Activated CD8-positive, alpha-beta memory T cell treated with anti-CD3 and anti-CD28 coated beads for 1 hour (primary cell): ENCODE measurements at places on chromosomes 1 and 21.
A peak's percentile ranks its signal among the peaks of the same experiment; 100 is the strongest.

GRCh38 chr1:76793594-76793993, 73.7 kb upstream of the ST6GALNAC5 start:
- no peak for DNase-seq

DNA sequence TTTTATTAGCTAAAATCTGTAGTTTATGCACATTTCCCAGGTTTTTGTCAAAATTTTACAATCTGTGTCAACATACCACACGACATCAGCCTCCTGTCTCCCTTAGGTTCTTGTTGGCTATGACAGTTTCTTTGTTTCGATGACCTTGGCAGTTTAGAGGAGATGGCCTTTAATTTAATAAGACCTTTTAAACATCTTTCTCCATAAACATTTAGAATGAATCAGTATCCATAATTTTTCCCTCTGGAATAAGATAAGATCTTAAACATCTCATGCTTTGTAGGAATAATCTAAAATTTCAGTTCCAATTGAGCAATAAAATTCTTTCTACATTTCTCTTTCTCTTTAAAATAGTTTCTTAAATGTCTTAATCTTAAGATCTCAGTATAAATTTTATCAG, 28.7 kb upstream of the DYRK1A start:
- DNase-seq, result no peak

DNA sequence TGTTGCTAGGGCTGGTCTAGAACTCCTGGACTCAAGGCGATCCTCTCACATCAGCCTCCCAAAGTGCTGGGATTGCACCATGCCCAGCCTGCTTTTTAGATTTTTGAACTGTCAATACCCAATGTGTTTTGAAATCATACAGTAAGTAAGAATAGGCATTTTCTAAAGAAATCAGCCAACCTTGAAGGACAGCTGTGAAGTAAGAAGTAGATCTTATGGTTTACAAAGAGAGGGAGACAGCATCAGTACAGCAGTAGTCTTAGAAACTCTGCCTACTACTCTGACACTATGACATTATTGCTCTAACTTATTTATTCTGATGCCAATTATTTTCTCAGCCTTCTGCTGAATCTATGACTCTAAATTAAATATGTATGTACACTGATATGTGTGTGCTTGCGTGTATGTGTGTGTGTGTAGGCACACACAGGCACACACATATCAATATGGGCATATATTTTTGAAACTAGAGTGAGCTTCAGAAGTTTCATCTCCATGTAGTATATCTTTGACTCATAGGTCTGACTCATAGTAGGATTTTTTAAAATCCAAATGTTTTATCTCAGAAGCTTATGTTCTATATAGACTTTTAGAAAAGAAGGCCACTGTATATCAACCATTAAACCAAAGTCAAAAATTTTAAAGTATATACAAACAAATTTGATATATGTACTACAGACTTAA, 140.4 kb downstream of the COL24A1 start:
- no peak for DNase-seq

GRCh38 chr1:15322648-15323350, 75.8 kb downstream of the FHAD1 start:
- no peak for DNase-seq

- DNase-seq, result peak; percentile 74
Measured at GRCh38 chr1:26833432-26834405, 7.2 kb downstream of the ZDHHC18 start.

- no peak for DNase-seq
Measured at GRCh38 chr21:45853703-45854342, 127.7 kb upstream of the COL6A1 start.

DNA sequence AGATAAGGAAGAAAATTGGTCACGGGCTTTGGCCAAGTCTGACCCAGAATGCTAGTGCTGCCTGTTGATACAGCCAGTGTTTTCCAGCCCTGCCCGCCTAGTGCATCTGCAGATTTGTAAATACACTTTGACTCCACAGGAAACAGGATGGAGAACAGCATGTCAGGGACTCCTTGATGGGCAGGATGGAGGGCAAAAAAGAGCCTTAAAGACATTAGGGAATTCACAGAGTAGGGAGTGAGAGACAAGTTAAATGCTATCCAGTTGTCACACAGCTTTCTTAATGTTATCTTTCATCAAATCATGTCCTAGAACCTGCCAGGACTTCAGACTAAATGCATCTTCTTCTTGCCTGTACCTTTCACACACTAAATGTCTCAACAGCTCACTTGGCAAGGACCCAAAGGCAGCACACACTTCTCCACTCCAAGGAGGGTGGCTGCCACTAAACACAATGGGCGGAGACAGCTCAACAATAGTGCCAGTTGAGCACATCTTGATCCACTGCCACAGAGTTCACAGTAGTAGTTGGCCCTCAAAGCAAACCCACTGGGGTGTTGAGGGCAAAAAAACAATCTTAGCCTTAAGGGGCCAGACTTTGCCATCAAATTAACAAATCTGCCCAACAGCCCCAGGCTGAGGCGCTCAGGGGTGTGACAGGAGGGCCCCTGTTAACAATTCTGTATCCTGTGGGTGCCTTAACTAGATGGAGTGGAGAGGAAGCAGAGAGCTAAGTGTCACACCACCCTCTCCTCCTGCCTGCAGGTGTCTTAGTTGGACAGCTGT, 2.7 kb downstream of the HIVEP3 start:
- no peak for DNase-seq

DNA sequence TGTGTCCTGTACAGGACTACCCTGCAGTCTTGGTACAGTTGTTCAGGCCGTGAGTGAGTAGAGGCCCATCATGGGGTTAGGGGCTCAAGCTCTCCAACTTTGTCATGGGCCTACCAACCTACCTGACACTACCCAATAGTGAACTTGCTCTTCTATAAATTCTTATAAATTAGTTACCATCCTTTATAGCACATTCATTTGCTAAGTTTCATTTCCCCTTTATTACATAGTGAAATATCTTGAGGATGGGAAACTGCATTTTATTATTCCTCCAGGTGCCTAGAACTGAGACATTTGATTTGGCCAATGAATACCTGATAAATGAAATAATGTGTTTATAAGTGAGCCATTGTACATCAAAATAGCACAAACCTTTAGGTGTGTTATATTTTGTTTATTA, 9.1 kb upstream of the CTH start:
- no peak for DNase-seq

DNA sequence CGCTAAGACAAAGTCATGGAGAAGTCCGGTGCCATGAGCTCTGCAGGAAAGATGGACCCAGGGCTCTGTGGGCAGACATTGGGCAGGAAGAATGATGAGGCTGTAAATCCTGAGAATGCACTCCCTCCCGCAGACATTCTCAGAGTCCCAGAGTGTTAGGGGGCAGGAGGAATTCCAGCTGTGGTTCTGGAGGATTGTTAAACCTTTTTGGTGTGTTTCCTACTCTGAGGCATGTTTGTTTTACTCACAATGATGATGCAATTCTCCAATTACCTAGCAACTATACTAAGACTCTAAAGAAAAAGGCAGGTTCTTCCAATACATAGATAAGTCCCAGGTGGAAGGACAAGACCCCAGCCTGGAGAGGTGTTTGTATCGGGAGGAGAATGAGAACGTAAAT, 2.8 kb upstream of the CAPN9 start:
- no peak for DNase-seq

DNA sequence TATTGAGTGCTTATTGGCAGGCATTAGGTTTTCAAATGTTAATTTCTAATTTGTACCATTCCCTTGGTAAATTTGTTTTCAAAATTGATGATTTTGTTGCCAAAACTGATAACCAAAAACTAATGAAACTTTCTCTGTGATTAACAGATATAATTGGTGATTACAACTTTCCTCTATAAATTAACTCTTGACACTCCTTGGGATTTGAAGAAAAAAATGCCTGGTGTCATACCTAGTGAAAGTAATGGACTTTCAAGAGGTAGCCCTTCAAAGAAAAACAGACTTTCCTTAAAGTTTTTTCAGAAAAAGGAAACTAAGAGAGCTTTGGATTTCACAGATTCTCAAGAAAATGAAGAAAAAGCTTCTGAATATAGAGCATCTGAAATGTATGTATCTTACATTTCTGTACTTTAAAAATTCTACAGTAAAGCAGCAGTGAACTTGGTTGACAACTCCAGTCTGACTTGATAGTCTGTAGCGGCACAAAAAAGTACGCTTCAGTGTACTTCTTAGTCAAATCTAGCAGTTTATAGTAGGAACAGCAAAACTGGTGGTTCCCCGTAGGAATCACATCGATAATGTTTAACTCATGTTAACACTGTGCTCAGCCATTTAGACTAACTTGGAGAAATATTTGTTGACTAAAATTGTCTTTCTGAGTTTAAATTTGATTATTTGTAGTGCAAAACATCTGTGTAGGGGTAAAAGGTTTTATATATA, 3.0 kb downstream of the USP1 start:
- no peak for DNase-seq

- DNase-seq, result no peak
Measured at GRCh38 chr1:9294405-9294773, 1.7 kb downstream of the SPSB1 start.

DNA sequence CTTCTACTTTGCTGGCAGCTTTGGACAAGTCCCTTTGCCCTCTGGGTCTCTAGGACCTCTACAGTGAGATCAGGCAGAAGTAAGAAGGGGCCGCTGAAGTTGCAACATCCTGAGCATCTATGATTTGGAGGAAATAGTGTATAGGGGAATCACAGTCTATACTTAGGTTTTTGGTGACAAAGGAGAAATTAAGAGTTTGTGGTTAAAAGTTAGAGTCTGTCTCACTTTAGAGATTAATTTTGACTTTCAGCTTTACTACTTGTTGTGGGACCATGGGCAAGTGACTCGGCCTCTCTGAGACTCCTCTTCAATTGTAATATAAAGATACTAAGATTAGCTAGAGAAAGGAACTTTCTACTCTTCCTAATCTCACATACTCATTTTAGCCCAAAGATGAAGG, 33.1 kb upstream of the LMX1A start:
- DNase-seq, result no peak

DNA sequence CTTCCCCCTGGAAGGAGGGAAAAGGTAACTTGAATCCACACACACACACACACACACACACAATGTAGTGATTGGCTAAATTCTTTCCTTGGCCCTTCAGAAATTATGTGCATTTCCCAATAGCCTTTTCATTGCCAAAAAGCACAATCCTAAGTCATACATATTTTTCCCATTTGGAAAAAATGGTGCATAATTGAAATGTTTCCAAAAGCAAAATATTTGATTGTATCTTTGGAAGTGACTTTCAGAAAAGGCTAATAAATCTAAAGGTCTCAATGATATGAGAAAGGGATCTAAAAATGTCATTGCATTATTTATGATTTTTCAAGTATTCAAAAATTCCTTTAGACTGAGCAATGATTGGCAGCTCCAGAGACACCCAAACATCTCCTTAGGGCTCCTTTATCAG, 43.5 kb upstream of the NEK7 start:
- no peak for DNase-seq
